Stimulated activated CD4-positive, alpha-beta T cell treated with anti-CD3 and anti-CD28 coated beads, Interleukin-1b, Interleukin-23, amount 100 ng/mL, for 48 hours (primary cell): ENCODE measurements at places on chromosomes 5 and 9.

DNA sequence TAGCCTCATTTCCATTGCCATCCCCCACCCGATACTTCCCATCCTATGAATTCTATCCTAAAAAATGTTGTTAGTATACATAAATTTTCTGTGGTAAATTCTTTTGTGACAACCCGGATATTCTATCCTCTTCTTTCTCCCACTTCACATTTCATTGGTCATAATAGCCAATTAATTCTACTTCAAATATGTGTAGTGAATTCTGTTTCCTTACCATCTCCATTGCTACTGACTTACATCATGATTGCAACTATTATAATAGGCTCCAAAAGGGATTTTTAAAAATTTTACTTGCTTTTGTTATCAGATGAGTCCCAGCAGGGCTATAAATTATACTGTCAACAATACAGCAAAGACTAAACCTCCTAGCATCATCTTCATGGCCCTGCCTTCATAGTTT is 1326.8 kb downstream of the PTPRD start:
- no peak for DNase-seq

DNA sequence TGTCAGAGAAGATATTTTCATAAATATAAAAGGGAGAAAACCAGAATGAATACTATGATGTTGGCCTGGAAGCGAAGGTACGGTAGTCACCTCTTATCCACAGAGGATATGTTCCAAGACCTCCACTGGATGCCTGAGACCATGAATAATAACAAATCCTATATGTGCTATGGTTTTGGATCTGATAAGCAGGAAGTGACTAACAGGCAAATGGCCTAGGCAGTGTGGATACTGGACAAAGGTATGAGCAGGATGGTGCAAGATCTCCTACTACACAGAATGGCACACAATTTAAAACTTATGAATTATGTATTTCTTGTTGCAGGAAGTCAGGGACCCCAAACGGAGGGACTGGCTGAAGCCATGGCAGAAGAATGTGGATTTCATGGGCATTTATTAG is 48.2 kb downstream of the ADAMTS12 start:
- DNase-seq: no peak

GRCh38 chr9:34440017-34440416 is 18.4 kb downstream of the FAM219A start:
- DNase-seq: no peak

GRCh38 chr9:37066139-37066725 is 32.2 kb upstream of the PAX5 start:
- DNase-seq: no peak
